ENCODE measurements at places on chromosomes 2 and 18. TPM values are rescaled to one million over a fixed set of nuclear protein-coding genes. Genes with fewer than 3 reads are reported as not detected.

DNA sequence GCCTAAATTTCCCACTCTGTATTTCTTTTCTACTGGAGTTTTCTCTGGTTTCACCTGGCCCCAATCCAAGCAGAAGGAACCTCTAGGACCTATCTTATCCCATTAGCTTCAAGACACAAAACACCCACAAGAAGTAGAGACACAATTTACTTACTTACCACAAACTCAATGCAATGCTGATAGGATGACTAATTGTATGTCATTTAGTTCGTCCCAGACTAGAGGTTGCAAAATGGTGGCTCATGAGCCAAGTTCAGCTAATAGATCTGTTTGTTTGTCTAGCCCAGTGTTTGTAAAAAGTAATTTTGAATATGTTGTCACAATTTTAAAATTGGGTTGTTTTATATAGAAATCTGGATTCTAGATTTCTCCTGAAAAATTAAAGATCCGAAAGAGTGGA is 34.7 kb upstream of the ZSWIM2 start:
- no peak overlapping the region for H3K4me3 ChIP-seq
- H3K4me1 ChIP-seq, result no peaks in the 10 kb centered on the region
- no peak overlapping the region for H3K27ac ChIP-seq
- H3K36me3 ChIP-seq, result no peaks in the 10 kb centered on the region

The HS1BP3 gene
- total RNA-seq, result 23.1 TPM

- H3K4me3 ChIP-seq, result no peak overlapping the region
- no peak for DNase-seq
- H3K36me3 ChIP-seq, result no peaks in the 10 kb centered on the region
These were observed 203.6 kb upstream of the COPS8 start for GRCh38 chr2:236882074-236882473.

The PDE1A gene
- 14.5 TPM for total RNA-seq

The IMPACT gene
- 10.3 TPM for total RNA-seq

- H3K36me3 ChIP-seq, result no peaks in the 10 kb centered on the region
- no peak overlapping the region for H3K4me3 ChIP-seq
- H3K4me1 ChIP-seq, result peaks cover 20% of the 10 kb centered on the region
- DNase-seq, result no peak
- H3K27me3 ChIP-seq, result no peaks in the 10 kb centered on the region
These were observed 81.5 kb downstream of the EFEMP1 start for GRCh38 chr2:55842046-55842445.

The TUBA3E gene
- not detected for total RNA-seq

- H3K27me3 ChIP-seq, result no peaks in the 10 kb centered on the region
- H3K27ac ChIP-seq, result no peak overlapping the region
- no peaks in the 10 kb centered on the region for H3K36me3 ChIP-seq
- H3K4me1 ChIP-seq, result peaks cover 25% of the 10 kb centered on the region
- no peak overlapping the region for H3K4me3 ChIP-seq
These were observed 43.6 kb downstream of the CYB5A start for GRCh38 chr18:74248189-74248588.

GRCh38 chr2:213491376-213491775 is 207.1 kb downstream of the SPAG16 start:
- no peaks in the 10 kb centered on the region for H3K4me1 ChIP-seq
- no peak overlapping the region for H3K4me3 ChIP-seq
- no peak for DNase-seq
- no peaks in the 10 kb centered on the region for H3K36me3 ChIP-seq
- H3K27me3 ChIP-seq, result no peaks in the 10 kb centered on the region

The EN1 gene
- not detected for total RNA-seq

DNA sequence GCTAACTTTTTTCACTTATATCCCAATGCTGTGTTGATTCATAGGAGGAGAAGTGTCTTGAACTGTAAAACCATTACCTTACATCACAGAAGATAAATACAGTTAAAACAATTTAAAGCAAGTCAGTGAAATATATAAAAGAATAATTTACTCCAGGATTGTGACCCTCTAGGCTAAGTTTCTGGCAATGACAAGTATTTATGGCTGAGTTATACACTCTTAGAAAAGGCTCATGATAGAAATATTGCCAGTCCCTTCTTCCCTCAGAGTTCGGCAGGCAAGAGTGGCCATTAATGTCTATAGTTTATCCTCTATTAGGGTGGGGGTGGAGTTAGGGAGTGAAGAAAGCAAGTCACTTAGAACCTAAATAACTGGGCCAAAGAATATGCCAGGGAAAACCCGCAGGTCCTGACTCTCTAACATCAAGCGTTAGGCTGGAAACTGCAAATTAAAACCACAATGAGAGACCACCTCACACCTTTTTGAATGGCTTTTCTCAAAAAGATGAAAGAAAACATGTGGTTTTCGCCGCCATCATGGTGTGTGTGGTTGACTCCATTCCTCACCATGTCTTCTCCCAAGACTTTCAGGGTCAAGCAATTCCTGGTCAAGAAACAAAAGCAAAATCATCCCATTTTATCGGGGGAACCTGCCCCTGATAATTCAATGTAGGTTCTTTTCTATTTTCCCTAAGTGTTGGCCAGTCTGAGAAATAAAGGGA is 69.3 kb downstream of the CD226 start:
- no peaks in the 10 kb centered on the region for H3K4me1 ChIP-seq
- H3K4me3 ChIP-seq, result no peak overlapping the region
- no peak overlapping the region for H3K27ac ChIP-seq
- no peaks in the 10 kb centered on the region for H3K27me3 ChIP-seq

The STARD6 gene
- total RNA-seq, result not detected

The EMILIN1 gene
- 100 TPM for total RNA-seq

The TAF4B gene
- 16.0 TPM for total RNA-seq

The CFAP65 gene
- not detected for total RNA-seq

The EML6 gene
- 1.7 TPM for total RNA-seq

DNA sequence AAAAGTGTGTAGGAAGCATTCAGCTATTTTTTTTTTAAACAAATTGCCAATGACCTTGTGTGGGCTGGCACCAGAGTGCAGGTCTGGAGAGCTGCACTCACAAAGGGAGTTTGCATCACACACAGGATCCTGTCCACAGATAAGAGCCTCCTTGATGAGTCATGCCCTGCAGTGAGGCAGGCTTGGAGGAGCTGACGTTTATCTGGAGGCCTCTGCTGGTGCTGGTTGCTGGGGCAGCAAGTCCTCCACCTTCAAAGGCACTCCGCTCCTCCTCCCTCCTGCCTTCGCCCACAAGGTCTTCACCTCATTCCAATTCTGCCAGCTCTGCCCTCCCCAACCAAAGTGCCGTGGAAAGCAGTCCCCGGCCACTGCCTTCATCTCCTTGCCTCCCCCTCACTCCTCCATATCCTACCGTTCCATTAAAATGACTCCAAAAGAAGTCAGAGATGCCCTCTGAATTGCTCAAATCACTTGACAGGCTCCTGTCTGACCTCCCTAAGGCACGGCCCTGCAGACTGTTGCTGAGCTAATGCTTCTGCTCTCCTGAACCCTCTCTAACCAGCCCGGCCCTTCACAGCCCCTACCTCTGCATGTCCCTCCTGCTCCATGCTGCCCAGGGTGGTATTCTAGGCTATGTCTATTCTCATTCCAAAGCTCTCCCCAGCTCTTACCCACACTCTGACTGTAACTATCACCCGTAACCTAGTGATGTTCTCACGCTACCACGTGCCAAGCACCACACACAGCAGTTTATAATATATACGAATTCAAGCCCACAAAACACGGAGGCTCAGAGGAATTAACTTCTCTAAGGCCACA is 30.9 kb downstream of the LONRF2 start:
- no peaks in the 10 kb centered on the region for H3K27me3 ChIP-seq
- H3K36me3 ChIP-seq, result no peaks in the 10 kb centered on the region
- H3K4me3 ChIP-seq, result no peak overlapping the region
- peak overlapping the region; percentile 54 for H3K27ac ChIP-seq
- DNase-seq, result no peak
- peaks cover 9% of the 10 kb centered on the region for H3K4me1 ChIP-seq

- no peak for DNase-seq
- H3K4me3 ChIP-seq, result no peak overlapping the region
- no peaks in the 10 kb centered on the region for H3K4me1 ChIP-seq
- no peak overlapping the region for H3K27ac ChIP-seq
- no peaks in the 10 kb centered on the region for H3K36me3 ChIP-seq
These were observed 269.4 kb upstream of the RAB6C start for GRCh38 chr2:129709956-129710598.

The RAMP1 gene
- 120 TPM for total RNA-seq

DNA sequence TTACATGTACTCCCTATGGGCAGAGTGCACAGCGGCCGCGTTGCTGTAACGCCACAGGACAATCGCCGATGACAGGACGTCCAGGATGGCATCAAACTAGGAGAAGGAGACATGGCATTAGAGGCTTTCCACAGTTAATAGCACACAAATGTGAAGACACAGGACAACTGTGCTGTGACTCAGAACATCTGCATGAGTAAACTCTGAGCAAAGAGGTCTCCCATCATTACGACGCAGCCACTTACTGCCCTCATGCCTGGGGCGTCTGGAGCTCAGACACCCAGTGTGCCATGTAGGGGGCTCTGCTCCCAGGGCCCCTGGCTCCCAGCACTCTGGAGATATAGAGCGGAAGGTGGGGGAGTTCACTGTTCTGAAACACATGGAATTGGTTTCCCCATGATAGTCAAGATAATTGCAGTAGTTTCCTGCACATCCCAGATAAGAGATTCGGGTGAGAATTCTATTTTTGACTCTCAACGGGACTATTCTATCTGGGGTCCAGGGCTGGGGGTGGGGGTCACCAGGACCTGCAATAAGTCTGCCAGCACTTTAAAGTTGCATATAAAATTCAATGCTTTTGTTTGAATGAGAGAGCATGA is 168.1 kb downstream of the TMEM163 start:
- H3K4me1 ChIP-seq, result no peaks in the 10 kb centered on the region
- H3K27me3 ChIP-seq, result no peaks in the 10 kb centered on the region
- no peak for DNase-seq
- H3K4me3 ChIP-seq, result no peak overlapping the region

The HES6 gene
- 8.6 TPM for total RNA-seq

DNA sequence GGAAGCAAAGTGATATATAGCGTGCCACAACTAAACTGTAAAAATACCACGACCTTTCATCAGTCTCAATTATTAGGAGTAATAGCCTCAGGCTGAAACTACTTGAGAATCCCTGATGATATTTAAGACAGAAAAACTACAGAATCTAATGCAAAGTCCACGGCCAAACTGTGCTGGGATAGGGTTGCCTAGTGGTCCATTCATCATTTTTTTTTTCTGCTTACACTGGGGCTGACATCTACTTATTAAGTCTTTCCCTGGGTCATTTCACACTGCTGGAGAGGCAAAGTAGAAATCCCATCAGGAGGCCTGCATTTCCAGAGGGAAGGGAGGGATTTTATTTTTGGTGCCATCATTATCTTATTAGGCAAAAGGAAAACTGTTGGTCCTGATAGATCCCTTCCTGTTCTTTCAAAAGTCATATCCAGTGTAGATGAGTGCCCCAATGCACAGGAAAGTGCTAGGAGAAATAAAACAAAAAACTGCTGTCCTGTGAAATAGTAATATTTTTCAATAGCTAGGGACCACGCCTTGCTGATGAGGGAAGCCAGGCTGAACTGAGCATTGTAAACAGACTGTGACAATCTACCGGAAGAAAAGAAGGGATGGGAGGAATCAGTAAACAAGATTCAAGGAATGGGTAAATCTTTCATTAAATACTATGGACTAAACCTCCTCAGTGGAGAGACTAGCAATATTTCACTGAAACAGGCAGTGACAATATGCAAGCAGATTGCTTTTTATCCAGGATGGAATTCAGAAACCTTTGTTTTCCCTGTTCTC is 644.3 kb downstream of the IRS1 start:
- H3K36me3 ChIP-seq, result no peaks in the 10 kb centered on the region
- no peaks in the 10 kb centered on the region for H3K27me3 ChIP-seq
- no peak overlapping the region for H3K4me3 ChIP-seq

The G6PC2 gene
- not detected for total RNA-seq

The SLC9A4 gene
- total RNA-seq, result not detected

The RAPGEF4 gene
- total RNA-seq, result 18.4 TPM

- no peak for DNase-seq
- no peaks in the 10 kb centered on the region for H3K27me3 ChIP-seq
- H3K4me3 ChIP-seq, result peak overlapping the region; percentile 92
- H3K36me3 ChIP-seq, result no peaks in the 10 kb centered on the region
- peak overlapping the region; percentile 72 for H3K27ac ChIP-seq
These were observed 590 bp downstream of the MDH1 start for GRCh38 chr2:63589148-63589958.

DNA sequence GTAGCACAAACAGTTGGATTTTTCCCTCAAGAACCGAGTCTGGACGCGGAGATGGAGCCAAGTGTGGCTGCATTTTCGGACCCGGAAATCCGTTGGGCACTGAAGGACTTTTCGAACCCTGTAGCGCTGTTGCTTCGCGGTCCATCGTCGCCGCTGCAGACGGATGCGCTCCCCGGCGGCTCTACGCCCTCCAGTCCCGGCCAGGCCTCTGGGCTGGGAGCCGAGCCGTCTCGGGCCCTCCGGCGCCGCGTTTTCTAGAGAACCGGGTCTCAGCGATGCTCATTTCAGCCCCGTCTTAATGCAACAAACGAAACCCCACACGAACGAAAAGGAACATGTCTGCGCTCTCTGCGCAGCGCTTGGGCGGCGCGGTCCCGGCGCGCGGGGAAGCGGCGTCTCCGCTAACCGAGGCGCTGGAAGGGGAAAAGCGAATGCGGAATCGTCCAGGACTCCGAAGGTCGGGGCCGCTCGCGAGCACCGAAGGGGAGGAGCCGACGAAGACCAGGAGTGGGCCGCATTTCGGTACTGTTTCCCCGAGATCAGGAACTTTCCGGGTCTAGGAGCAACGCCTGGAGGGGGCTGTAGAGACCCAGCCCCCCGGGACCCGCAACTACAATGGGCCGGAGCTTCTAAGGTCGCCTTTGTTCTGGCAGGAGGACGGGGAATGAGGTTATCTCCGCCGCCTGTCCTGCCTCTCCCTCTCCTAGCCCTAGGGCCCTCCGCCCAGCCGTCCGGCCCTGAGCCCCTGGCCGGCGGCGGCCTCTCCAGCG is 3.2 kb downstream of the EMX1 start:
- peaks cover 66% of the 10 kb centered on the region for H3K4me1 ChIP-seq
- H3K36me3 ChIP-seq, result no peaks in the 10 kb centered on the region
- H3K4me3 ChIP-seq, result peak overlapping the region; percentile 26
- no peak overlapping the region for H3K27ac ChIP-seq
- no peak for DNase-seq
- peaks cover 52% of the 10 kb centered on the region for H3K27me3 ChIP-seq

Data from vagina (tissue), 2 donors.